ENCODE measurements at places on chromosomes 3 and 15.

DNA sequence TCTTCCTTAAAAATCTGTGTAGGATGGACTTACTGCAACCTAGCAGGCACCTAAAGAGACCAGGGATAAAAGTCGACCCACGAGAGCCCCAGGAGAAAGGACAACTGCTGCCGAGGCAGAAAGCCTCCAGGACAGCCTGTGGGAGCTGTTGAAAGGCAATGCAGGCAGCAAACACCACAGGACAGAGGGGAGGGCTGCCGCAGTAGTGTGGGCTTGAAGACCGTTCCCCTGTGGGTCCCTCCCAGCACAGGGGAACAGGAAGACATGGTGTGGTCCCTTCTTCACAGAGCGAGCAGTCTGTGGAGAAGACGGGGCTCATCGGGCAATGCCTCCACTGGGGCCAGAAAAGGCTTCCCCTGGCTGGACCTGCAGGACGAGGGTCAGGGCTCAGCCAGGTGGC, 58.5 kb upstream of the GATA2 start:
- DNase-seq, result no peak

DNA sequence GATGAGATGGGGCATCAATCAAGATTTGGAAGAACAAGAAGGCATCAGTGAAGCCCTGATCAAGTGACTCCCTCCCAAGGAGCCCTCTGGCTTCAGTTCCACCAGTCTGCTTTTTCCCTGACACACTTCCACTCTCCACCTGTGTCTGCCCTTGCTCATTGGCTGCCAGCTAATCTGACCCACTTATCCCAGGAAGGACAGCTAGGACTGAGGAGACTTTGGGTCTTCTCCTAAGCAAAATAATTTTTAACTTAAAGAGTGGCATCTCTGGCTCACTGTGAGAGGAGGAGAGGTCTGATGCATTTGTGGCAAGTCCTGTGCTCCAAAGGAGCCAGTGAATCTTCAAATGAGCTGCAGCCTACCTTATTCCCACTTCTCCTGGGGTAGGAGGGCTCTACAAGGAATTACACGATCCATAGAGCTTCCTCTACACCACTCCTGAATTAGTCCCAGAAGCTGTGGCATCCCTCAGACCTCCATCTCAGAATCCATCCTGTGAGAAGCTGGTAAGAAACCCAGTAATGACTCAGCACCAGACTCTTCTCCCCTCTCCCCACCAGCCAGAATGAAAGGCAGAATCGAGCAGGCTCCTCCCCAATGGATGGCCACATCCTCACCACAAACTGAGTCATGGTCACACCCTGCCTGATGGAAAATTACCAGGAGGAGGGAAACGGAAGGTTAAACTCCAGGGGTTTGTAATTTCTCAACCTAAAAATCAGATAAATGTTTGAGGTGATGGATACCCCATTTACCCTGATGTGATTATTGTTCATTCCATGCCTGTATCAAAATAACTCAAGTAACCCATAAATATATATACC, 6.3 kb upstream of the PKM start:
- peak; percentile 99 for DNase-seq

GRCh38 chr15:51861557-51862359, 32.3 kb downstream of the TMOD3 start:
- no peak for DNase-seq

DNA sequence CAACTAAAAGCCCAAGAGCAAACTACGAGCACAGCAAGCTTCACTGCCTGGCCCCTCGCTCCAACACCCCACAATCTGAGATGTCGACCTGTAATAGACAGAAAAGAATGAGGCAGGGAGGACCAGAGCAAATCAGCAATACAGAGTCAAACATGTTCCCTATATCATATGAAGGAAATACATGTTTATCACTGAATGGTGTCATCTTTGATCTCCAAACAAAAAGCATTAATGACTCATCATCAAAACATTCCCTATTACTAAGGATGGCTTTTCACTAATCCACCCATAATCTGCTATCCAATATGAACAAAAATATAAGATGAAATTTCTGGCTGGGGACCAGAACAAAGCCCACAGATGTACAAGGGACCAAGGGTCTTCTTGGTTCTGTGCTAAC, 34.7 kb downstream of the MYO5A start:
- peak; percentile 27 for DNase-seq

DNA sequence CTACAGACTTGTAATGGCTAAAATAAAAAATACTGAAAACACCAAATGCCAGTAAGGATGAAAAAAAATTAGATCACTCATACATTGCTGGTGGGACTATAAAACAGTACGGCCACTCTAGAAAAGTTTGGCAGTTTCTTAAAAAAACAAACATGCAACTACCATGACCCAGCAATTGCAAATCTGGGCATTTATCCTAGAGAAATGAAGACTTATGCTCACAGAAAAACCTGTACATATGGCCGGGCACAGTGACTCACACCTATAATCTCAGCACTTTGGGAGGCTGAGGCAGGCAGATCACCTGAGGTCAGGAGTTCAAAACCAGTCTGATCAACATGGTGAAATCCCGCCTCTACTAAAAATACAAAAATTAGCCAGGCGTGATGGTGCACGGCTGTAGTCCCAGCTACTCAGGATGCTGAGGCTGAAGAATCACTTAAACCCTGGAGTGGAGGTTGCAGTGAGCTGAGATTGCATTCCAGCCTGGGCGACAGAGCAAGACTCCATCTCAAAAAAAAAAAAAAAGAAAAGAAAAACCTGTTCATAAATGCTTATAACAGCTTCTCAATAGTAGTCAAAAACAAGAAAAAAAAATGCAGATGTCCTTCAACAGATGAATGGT, 5.6 kb downstream of the TP53BP1 start:
- DNase-seq, result no peak

DNA sequence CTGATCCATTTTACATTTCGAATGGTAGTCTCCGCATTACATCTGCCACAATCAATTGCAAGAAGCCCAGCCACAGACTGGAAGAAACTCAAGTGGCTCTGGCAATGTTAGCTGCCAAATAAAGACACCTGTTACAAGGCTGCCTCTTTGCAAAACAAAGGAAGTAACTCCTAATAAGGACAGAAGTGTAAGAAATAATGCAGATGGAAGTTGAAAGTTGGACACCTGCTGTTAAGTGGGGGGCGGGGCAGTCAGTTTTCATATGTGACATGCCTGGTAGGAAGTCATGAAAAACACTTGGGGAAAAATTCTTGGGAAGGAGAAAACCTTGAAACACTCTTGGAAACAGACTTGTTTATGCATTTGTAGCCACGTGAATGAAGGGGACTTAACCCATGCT, 54.1 kb upstream of the ATP2C1 start:
- no peak for DNase-seq

- DNase-seq, result no peak
Observed at GRCh38 chr15:65529762-65530317, 423 bp upstream of the HACD3 start.

Measured in choroid plexus epithelial cell (primary cell).